Osteoblast (primary cell): ENCODE measurements at places on chromosomes 7 and 10.

DNA sequence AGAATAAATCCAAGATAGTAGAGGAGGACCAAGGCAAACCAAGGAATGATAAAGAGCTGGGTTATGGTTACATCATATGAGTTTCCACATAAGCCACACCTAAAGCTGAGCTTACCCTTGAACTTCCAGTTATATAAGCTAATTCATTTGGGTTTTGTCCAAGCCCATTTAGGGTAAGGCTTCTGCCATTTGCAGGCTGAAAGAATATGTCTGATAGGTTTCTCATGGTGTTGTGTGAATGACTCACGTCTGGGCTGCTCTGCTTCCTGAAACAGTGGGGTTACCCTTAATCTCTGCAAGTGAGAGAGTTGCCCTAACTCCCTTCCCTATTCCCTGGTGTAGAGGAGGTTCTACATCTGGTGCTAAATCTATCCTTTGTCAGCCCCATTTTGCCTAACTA is 60.8 kb downstream of the PTTG1IP2 start:
- DNase-seq, result peak; percentile 18

- DNase-seq, result peak; percentile 93
These were observed 10.3 kb upstream of the STK17A start for GRCh38 chr7:43572516-43573049.

DNA sequence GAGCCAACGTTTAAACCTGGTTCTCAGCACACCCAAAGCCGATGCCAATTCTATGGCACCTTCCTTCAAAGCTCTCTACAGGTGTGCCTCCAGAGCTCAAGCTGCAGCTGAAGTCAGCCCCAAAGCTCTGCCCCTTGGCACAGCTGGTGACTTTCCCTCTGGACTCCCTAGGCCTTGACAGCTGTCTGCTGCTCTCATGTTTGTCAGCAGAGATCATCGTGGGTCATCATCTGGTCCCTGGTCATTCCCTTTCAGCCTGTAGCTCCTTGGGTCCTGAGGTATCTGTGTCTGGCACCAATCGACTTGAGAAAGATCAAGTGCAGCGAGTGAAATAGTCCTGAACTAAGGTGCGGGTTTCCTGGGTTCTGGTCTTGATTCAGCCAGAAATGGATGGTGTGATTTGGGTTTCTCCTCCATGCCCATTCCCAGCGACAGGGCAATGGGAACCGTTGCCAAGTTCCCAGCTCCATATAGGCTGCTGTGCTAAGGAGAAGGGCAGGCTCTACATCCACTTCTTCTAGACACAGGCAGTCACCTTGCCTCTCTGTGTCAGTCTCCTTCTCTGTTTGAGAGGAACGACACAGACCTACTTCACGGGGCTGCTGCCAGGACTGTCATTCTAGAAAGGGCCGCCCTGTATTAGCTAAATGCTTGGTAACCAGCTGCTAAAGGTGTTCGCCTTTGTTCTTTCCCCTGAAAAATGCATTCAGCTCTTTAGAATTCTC is 3.6 kb downstream of the PKD1L1 start:
- DNase-seq, result no peak

DNA sequence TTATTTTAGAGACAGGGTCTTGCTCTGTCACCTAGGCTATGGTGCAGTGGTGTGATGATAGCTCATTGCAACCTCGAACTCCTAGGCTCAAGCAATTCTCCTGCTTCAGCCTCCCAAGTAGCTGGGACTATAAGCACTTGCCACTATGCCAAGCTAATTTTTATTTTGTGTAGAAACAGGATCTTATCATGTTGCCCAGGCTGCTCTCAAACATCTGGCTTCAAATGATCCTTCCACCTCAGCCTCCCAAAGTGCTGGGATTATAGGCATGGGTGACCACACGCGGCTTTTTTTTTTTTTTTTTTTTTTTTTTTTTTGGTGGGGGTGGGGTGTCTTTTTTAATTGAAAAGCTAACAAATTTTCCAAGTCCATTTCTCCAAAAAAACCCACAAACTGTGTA is 18.4 kb downstream of the HPS6 start:
- DNase-seq, result no peak

- DNase-seq, result peak; percentile 99
These were observed at the start of gene NMT2 for GRCh38 chr10:15168291-15168785. NMT2 (minus strand) TSS chr10:15168693; CDS start chr10:15168612, 81 bp downstream.

- no peak for DNase-seq
These were observed 138.9 kb upstream of the AHR start for GRCh38 chr7:17159500-17160037.

DNA sequence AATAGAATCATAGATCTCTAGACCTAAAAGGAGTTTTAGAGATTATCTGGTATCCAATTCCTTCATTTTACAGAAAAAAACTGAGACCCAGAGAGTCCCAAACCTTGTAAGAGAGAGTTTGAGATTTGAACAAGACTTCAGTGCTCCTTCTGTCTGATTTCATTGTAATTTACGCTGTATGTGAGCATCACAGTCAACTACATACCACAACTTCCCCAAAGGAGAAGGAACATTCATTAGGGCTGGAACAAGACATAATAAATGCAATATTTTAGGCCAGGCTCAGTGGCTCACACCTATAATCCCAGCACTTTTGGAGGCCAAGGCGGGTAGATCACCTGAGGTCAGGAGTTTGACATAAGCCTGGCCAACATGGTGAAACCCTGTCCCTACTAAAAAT is 17.3 kb upstream of the PRKAR2B start:
- no peak for DNase-seq

DNA sequence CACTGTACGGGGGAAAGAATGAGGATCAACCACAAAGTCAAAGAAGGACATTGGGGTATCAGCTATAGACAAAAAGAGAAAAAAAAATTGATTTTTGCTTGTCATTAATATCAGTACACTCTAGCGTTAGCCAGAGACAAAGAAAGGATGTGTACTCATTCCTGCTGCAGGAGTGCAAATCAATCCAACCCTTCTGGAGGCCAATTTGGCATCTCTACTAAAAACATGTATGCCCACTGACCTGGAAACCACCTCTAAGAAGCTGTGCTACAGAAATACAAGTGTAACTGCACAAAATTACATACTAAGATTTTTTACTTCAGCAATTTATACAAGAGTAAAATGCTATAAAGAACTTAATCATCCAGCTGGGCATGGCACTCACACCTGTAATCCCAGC is 13.6 kb downstream of the NSMCE4A start:
- no peak for DNase-seq

DNA sequence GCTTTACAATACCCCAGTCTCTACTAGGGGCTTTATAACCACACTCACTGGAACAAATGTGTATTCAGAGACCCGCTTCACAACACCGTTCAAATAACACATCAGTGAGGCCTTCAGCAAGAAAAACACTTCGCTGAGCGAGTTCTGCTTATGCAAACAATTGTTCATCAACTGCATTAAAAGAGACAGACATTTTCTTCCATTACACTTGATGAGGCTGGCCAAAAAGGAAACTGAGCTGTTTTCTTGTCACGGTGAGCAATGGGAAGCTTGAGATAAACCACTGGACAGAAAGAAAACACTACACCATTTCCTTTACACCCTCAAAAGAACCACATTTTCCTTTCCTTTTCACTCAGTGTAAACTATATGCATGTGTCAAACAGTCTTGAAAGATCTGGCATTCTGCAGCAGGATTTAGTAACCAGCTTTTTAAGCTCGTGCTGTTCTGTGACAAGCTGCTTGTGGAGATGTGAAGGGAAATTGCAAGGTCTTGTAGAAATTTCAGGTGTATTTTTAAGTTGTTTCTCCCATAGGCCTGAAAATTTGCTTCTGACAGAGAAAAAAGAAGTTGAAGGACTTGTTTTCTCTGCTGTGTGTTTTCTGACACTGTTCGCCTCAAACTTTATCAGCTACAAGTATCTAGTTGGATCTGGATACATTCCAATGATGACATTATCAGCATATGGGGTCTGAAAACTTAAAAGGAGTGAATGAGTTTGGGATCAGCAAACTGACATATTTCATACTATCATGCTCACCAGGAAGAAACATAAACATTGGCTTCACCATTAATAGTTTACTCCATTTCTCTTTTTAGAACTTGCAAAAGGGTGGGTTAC is 693.1 kb downstream of the PARD3 start:
- peak; percentile 58 for DNase-seq

- no peak for DNase-seq
These were observed 92.0 kb upstream of the PRR15 start for GRCh38 chr7:29471444-29472138.

DNA sequence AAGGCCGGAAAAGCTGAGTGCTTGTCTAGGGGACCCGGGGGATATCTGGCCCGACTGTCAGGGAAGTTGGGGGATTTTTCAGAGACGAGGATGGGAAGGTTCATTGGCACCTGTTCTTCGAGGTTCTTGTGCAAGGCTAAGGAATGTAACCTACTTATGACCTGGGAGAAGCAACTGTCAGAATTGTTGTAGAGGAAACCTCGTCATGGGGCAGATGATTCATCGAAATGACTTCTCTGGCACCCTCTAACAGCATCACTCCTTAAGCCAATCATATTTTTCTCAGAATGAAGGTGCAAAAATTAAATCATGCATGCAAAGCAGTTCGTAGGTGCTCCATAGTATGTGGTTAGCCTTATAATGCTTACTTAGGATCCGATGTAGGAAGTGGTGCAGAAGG is 58.6 kb downstream of the PLXDC2 start:
- peak; percentile 52 for DNase-seq

DNA sequence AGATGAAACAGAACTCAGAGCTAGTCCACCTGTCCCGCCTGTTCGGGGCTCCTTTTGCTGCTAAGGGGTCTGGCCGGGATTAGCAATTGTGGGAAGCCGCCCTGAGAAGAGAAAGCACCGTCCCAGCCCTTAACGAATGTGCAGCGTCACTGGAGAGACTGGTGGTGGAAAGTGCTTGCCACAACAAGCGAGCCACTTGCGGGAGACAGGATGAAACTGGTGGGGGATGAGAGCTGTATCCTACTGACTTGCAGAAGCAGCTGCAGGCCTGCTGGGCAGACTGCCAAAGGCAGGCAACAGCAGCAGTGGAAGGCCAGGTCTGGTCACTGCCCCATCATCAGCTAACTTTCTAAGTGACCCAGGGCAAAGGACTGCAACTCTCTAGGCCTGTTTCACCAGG is 95.4 kb downstream of the FAM53B start:
- peak; percentile 94 for DNase-seq
